Muscle of back (tissue), 13 donors: ENCODE measurements at places on chromosomes 6 and 20.
A peak's percentile ranks its signal among the peaks of the same experiment; 100 is the strongest.

- DNase-seq: peak; percentile 49
Measured at GRCh38 chr6:34246563-34247391, 2.0 kb downstream of the SMIM29 start.

DNA sequence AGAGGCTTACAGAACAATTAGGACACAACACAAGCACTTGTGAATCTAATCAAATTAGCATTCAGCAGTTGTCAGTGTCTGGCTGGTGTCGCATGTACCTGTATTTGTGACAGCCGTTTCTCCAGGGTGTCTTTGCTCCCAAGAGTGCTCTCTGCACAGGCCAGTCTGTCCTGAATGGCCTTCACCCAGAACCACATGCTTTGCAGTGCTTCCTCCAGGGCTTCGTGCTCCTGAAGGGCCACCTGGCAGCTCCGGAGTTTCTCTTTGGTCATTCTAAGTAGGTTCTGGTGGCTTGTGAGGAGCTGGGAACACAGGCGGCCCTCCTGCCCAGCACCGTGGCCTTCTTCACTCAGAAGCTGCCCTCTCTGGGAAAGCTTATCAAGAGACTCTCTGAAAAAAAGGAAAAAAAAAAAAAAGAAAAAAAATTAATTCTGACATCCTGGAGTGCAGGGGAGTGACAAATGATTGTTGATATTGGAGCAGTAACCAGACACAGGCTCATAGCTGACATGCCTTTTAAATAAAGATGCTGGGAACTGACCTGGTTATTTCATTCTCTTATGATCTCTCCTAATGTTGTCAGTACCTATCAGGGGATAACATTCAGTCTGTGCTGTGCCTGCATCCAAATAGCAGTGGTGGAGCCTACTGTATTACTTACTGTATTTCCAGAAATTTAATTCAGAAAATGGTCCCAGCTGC is 245.8 kb downstream of the SYNE1 start:
- DNase-seq: no peak

DNA sequence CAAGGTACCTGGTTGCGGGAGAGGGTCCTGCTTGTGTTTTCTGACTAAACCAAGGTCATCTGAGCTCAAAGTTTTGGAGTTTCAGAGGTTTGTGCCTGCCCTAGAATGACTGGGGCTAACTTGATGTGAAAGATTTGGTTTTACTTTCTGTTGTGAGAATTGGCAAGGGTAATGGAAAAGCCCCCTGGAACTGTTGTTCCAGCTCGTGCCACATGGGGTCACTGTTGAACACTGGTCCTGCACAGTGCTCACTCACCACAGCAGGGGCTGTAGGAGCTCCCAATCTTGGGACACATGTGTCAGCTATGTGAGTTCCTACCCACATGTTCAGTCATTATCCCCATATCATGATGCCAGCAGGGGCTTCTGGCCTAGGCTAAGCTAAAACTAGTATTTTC is 6.5 kb downstream of the TGM6 start:
- peak; percentile 9 for DNase-seq

DNA sequence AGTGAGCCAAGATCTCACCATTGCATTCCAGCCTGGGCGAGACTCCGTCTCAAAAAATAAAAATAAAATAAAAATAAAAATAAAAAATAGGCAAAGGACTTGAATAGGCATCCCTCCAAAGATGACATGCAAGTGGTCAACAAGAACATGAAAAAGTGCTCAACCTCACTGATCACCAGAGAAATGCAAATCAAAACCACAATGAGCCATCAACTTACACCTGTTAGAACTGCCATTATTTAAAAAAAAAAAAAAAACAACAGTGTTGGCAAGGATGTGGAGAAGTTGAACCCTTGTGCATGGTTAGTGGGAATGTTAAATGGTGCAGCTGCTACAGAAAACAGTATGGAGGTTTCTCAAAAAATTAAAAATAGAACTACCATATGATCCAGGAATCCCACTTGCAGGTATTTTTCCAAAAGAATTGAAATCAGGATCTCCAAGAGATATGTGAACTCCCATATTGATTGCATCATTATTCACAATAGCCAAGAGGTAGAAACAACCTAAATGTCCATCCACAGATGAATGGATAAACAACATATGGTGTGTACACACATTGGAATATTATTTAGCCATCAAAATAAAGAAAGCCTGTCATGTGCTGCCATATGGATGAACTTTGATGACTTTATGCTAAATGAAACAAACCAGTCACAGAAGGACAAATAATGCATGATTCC is 2.8 kb downstream of the C20orf203 start:
- no peak for DNase-seq

GRCh38 chr6:14983599-14984518 is 262.0 kb upstream of the JARID2 start:
- DNase-seq: no peak

DNA sequence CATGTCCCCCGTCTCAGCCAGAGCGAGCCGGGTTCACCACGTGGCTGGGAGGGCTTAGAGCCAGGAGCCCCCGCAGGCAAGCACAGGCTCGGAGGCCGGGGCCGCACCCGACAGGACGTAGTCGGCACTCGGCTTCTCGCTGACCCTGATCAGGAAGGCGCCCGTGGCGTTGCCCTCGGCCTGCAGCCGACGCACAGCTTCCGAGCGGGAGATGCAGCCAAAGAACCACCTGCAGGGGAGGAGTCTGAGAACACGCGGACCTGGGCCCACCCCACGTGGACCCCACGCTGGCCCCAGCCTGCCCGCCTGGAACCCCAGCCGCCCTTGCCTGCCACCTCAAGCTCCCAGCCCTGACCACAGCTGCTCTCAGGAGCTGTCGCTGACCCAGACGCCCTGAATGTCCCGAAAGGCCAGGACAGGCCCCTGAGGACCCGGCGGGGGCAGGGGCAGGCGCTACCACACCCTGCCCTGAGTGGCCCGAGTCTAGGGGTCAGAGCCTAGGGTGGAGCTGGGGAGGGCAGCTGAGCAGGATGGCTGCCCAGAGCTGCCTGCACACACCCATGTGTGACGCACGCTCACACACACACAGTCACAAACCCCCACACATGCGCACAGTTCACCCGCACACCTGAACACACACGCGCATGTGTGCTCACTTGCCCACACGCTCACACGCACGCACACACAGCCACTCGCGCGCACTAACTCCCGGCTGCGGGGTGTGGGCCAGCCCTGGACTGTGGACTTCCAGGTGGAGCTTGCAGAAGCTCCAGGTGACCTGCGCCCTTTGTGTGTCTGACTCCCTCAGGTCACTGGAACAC is 2.1 kb downstream of the PTK6 start:
- DNase-seq: no peak

DNA sequence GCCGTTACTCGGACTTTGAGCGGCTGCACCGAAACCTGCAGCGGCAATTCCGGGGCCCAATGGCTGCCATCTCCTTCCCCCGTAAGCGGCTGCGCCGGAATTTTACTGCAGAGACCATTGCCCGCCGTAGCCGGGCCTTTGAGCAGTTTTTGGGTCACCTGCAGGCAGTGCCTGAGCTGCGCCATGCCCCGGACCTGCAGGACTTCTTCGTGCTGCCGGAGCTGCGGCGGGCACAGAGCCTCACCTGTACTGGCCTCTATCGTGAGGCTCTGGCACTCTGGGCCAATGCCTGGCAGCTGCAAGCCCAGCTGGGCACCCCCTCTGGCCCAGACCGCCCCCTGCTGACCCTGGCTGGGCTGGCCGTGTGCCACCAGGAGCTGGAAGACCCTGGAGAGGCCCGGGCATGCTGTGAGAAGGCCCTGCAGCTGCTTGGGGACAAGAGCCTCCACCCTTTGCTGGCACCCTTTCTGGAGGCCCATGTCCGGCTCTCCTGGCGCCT is 7.2 kb downstream of the SNX21 start:
- no peak for DNase-seq

- peak; percentile 58 for DNase-seq
Measured at GRCh38 chr6:127100510-127101140, 17.8 kb upstream of the RSPO3 start.

- DNase-seq: no peak
Measured at GRCh38 chr20:39568109-39568508, 606.0 kb downstream of the DHX35 start.

DNA sequence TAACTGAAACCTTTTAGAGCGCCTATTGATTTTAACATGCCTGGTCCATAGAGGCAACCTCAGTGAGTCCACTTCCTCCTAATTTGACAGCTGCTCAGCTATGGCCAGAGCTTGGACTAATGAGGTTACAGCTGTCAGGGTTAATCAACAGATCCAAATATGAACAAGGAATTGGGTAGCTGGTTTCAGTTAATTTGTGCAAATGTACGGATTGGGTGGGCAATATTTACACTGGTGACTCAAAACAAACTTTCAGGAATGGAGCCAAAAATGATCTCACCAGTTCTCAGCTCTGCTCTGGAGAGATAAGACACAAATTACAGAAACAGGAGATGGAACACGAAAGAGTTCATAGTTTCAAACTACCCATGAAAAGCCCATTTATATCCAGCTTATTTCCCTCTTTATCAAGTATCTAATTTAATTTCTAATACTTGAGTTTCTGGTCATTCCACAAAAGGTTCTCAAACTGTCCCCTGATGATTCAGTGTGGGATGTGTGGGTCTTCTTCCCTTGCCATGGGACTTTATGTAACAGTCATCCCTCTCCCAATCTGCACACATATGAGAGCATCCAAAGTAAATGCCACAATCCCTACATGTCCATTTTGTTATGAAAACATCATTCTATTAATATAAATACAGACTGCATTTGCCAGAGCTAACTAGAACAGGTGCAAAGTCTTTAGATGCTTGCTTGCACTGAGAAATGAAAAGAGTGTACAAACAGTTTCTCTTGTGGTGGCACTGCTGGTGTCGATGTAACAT is 149.9 kb downstream of the RPS12 start:
- peak; percentile 76 for DNase-seq

DNA sequence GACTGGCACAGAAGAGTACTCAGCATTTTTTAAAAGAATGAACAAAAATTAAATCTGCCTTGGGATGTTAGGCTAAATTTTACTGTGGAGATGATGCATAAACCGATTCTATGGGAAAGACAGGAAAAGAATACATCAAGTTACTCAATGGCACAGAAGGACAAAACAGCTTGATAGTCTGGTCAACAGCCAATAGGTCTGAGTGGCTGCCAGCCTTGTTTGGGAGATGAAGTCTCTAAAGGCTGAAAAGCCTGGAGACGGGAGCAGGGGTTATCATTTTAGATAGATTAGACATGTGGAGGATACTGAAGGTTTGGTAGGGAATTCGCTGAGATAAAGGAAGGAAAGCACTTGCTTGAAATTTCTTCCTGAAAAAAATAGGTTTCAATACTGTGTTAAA is 56.3 kb upstream of the LAMA2 start:
- no peak for DNase-seq

DNA sequence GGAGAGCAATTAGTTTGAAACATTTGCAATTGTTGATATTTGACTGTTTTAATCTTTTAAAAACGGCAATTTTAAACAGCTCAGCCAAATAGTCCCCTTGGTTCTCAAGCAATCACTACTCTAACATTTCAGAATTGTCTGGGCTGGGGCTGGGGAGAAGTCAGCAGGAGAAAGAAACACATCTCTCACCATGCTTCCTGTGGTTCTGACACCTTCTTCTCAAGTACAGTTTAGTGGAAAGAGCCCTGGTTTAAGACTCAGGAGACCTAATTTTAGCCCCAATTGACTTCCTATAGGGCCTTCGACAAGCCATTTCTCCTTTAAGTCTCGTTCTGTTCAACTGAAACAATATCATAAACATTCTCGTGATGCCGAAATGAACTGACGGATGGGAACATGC is 168.4 kb upstream of the CDYL start:
- DNase-seq: no peak
